Epithelial cell of alveolus of lung (primary cell): ENCODE measurements at places on chromosomes 1 and 21. TPM values are rescaled to one million over a fixed set of nuclear protein-coding genes. Genes with fewer than 3 reads are reported as not detected.

Gene CDA
- 1.9 and 7.1 TPM in 2 replicates for total RNA-seq

Gene IGSF9
- 0.13 and 0.16 TPM in 2 replicates for total RNA-seq

Gene CHI3L2
- 0.48 TPM in 1 of 2 replicates, not detected in the other for total RNA-seq

Gene CCDC185
- not detected in 2 replicates for total RNA-seq

Gene CDK11B
- total RNA-seq: 9.6 and 14.5 TPM in 2 replicates

Gene BMP8B
- total RNA-seq: 0.08 TPM in 1 of 2 replicates, not detected in the other

Gene GJB4
- total RNA-seq: not detected in 2 replicates

Gene SPRR2B
- not detected in 2 replicates for total RNA-seq

Gene AMY2A
- not detected in 2 replicates for total RNA-seq

Gene NFASC
- total RNA-seq: 0.56 and 1.2 TPM in 2 replicates

Gene RO60
- total RNA-seq: 94.7 and 118 TPM in 2 replicates

Gene PPP1R15B
- total RNA-seq: 28.7 and 31.3 TPM in 2 replicates

Gene FAM167B
- 0.40 TPM in 1 of 2 replicates, not detected in the other for total RNA-seq

Gene KLHDC7A
- not detected in 2 replicates for total RNA-seq

Gene CD101
- total RNA-seq: under 0.01 and 0.32 TPM in 2 replicates

Gene ARHGAP29
- total RNA-seq: 5.4 and 15.0 TPM in 2 replicates

Gene ARID4B
- total RNA-seq: 8.8 and 24.2 TPM in 2 replicates

Gene PADI3
- total RNA-seq: not detected in 2 replicates

Gene SMCP
- not detected in 2 replicates for total RNA-seq

Gene BMP8A
- 0.40 TPM in 1 of 2 replicates, not detected in the other for total RNA-seq

Gene TBX19
- 0.26 and 0.96 TPM in 2 replicates for total RNA-seq

Gene ZNF593OS
- total RNA-seq: not detected in 2 replicates

Gene OR14K1
- not detected in 2 replicates for total RNA-seq

Gene MROH7
- total RNA-seq: 0.16 TPM in 1 of 2 replicates, not detected in the other

Gene ZSWIM5
- 0.08 and 0.65 TPM in 2 replicates for total RNA-seq

Gene CD1B
- total RNA-seq: not detected in 2 replicates

Gene IL20
- not detected in 2 replicates for total RNA-seq

Gene LCE1C
- total RNA-seq: not detected in 2 replicates

Gene AIRE
- 0.08 TPM in 1 of 2 replicates, not detected in the other for total RNA-seq

Gene LAMC2
- total RNA-seq: 5.4 and 113 TPM in 2 replicates

Gene AGPAT3
- total RNA-seq: 36.9 and 52.5 TPM in 2 replicates

Gene LCE1F
- total RNA-seq: not detected in 2 replicates

Gene SLC44A3
- total RNA-seq: 0.91 TPM in 1 of 2 replicates, not detected in the other

Gene OR2T33
- not detected in 2 replicates for total RNA-seq

Gene FALEC
- total RNA-seq: not detected in 2 replicates

Gene LMO4
- total RNA-seq: 66.5 and 98.5 TPM in 2 replicates

Gene AADACL4
- not detected in 2 replicates for total RNA-seq

Gene GJA4
- 0.39 and 2.6 TPM in 2 replicates for total RNA-seq

Gene LRRC3
- total RNA-seq: 0.64 and 1.0 TPM in 2 replicates

Gene IL6R
- 1.3 and 12.2 TPM in 2 replicates for total RNA-seq

Gene GSTM1
- not detected in 2 replicates for total RNA-seq

Gene LCE2A
- not detected in 2 replicates for total RNA-seq

Gene ATP1A2
- 0.24 and 1.0 TPM in 2 replicates for total RNA-seq

Gene SEMA6C
- 1.7 and 5.5 TPM in 2 replicates for total RNA-seq

Gene FGR
- not detected in 2 replicates for total RNA-seq

Gene LCE2C
- not detected in 2 replicates for total RNA-seq

Gene CR1L
- not detected in 2 replicates for total RNA-seq

Gene VWA5B1
- under 0.01 TPM in 1 of 2 replicates, not detected in the other for total RNA-seq

Gene ITLN2
- not detected in 2 replicates for total RNA-seq

Gene HOOK1
- under 0.01 TPM in 1 of 2 replicates, not detected in the other for total RNA-seq
